ENCODE measurements at places on chromosomes 12 and 14.

GRCh38 chr12:2393016-2393415, 340.2 kb downstream of the CACNA1C start:
- no peaks in the 10 kb centered on the region for H3K4me1 ChIP-seq
- no peaks in the 10 kb centered on the region for H3K27me3 ChIP-seq
- H3K4me3 ChIP-seq, result no peak overlapping the region

- H3K4me3 ChIP-seq, result no peak overlapping the region
- H3K27ac ChIP-seq, result no peak overlapping the region
- no peaks in the 10 kb centered on the region for H3K27me3 ChIP-seq
Observed at GRCh38 chr12:124527861-124528561, 39.4 kb downstream of the NCOR2 start.

GRCh38 chr12:28443337-28443736, 253.1 kb downstream of the CCDC91 start:
- no peak overlapping the region for H3K27ac ChIP-seq
- H3K4me3 ChIP-seq, result no peak overlapping the region
- no peaks in the 10 kb centered on the region for H3K36me3 ChIP-seq
- no peaks in the 10 kb centered on the region for H3K27me3 ChIP-seq

DNA sequence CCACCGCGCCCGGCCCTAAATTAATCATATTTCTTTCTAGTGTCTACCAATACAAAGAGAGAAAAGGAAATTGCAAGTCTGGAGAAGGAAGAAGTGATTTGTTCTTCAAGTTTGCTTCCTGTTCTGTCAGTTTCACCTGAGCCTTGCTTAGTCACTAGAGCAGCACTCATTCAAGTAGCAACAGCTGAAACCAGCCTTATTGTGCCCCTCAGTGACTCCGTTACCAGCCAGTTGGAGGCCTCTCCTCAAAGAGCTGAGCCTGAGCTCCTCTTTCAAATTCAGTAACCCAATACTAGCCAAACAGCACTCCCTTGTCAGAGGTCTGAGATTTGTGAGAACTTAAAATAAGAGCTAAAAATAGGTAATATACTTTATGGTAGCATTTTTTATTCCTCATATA, 17.4 kb downstream of the PAWR start:
- H3K27ac ChIP-seq, result no peak overlapping the region
- no peaks in the 10 kb centered on the region for H3K36me3 ChIP-seq
- no peak overlapping the region for H3K4me3 ChIP-seq
- peaks cover 3% of the 10 kb centered on the region for H3K27me3 ChIP-seq
- no peak for DNase-seq

- H3K27me3 ChIP-seq, result no peaks in the 10 kb centered on the region
- no peaks in the 10 kb centered on the region for H3K4me1 ChIP-seq
- no peak overlapping the region for H3K27ac ChIP-seq
- H3K36me3 ChIP-seq, result no peaks in the 10 kb centered on the region
- H3K4me3 ChIP-seq, result no peak overlapping the region
Observed at GRCh38 chr12:27705263-27705662, 5.4 kb upstream of the MRPS35 start.

DNA sequence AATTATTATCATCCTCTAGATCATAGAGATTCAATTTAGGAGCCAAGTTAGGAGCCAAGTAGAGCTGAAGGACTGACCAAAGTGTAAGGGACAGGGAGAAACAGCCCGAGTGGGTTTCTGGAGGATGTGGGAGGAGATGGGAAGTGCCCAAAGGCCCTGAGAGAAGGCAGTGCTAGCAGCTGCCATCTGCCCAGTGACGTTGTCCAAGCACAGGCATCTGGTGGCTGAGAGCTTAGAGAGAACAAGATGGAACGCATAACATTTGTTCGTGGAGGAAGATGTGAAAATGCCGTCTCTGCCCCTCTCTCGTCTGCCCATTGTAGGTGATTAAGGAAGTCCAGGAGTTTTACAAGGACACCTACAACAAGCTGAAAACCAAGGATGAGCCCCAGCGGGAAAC, 34.7 kb downstream of the CD9 start:
- H3K27ac ChIP-seq, result no peak overlapping the region
- no peaks in the 10 kb centered on the region for H3K27me3 ChIP-seq
- H3K4me3 ChIP-seq, result no peak overlapping the region

GRCh38 chr12:84375449-84376170, 537.0 kb downstream of the SLC6A15 start:
- H3K36me3 ChIP-seq, result no peaks in the 10 kb centered on the region
- H3K4me1 ChIP-seq, result no peaks in the 10 kb centered on the region
- H3K27me3 ChIP-seq, result no peaks in the 10 kb centered on the region
- no peak for DNase-seq

Data from naive thymus-derived CD4-positive, alpha-beta T cell (primary cell).